ENCODE measurements at places on chromosomes 6 and 20. TPM values are rescaled to one million over a fixed set of nuclear protein-coding genes. Genes with fewer than 3 reads are reported as not detected.

- no peak for DNase-seq
These were observed 6.6 kb downstream of the SLC52A3 start for GRCh38 chr20:761418-762381.

TP53TG5 gene
- 0.96 TPM for polyA plus RNA-seq

DNA sequence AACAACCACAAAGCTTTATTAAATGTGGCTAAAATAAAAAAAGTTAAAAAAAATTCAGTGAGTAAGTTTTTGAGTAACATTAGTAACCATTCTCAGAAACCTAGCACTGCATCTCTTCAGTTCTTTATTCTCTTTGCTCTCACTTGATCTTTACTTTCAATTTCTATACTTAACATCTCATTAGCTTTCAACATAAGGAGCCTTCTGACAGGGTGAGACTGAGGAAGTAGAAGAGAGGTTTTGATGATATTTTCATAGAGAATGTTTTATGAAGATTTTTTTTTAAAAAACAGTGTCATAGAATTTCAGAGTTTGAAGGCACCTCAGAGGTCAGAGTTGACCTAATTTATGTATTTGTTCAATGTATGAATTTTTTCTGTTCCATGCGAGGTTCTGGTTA is 60.8 kb downstream of the FAM83B start:
- DNase-seq: no peak

- no peak for DNase-seq
These were observed 46.3 kb upstream of the SCML4 start for GRCh38 chr6:107870381-107870780.

DNA sequence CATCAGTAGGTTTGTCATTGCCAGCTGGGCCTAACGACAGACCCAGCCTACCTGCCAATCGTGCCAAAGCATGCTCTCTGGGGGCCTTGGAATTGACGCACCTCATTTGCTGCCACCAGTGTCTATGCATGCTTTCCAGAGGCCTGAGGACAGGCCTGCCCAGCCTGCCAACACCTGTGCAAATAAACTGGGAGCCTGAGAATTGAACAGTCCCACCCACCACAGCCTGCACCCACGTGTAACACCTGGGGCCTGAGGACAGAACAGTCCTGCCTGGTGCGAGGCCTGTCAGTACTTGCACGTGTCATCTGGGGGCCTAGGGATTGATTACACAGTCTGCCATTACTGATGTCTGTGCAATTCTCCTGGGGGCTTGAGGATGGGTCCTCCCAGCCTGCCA is 6.2 kb upstream of the RNF217 start:
- no peak for DNase-seq

CALHM4 gene
- polyA plus RNA-seq: not detected

DNA sequence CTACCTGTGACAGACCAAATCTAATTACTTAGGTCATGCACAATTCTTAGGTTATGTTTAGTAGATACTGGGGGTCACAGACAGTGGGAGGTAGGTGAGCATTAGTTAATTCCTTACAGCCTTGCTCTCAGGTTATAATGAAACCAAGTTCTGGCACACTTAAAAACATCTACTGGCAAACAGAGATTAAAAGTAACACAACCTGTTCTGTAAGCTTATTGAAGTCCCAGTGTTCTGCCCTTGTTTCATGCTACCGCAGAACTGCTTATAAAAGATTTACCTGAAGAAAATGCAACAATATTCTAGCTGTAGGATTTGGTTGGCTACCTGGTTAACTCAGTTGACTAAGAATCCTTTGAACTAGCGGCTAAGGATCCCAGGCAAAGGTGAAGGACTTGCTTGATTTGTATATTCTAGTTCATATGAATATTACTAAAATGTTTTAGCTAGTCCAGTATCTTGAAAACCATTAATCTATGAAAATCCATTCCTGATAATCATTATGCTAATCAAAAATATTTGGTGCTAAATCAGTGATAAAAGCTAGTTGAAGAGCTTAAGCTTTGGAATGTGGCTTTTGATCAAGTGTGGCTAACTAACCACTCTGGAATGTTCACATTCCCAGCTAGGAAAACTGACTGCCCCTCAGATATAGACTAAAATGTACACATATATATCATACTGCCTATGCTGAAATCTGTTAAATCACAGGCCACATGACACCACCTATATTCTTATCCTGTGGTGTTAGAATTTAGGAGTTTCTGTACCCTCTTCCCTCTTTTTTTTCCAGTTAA is 7.2 kb downstream of the PEX3 start:
- DNase-seq: no peak

DNA sequence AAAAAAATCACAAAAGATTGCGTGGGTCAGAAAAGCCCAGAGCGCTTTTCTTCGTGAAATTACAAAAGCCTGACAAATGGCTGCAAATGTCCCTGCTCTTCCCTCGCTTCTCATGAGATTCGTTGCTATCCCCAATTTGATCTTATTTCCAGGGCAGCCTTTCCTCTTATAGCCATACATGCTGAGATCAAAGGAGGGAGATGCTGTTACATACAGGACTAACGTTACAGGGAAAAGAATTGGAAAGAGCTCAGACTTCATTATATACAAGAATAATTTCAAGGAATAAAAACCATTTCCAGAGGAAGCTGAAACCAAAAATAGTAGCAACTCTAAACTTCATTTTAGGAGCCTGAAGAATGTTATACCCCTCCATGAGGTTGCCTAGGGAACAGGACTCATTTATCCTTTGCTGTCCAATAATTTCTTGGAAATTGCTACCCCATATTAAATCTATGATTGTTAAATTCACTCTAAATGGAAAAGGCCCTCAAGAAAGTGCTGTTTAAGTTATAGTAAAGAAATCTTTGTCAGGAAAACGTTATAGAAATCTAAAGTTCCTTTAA is 81.0 kb downstream of the METTL24 start:
- DNase-seq: no peak

GRCh38 chr20:43507150-43508080 is at the start of gene L3MBTL1:
Gene L3MBTL1 (plus strand): TSS chr20:43507697. CDS start chr20:43513504, 5,807 bp downstream.
- no peak for DNase-seq

CCN6 gene
- polyA plus RNA-seq: not detected

GPLD1 gene
- polyA plus RNA-seq: 1.6 TPM

- no peak for DNase-seq
These were observed 24.7 kb downstream of the KCNK17 start for GRCh38 chr6:39289490-39289889.
